Calu3 (cell line): ENCODE measurements at places on chromosomes 1 and 21. TPM values are rescaled to one million over a fixed set of nuclear protein-coding genes. Genes with fewer than 3 reads are reported as not detected.

The SPATA6 gene
- total RNA-seq = 7.1 and 15.7 TPM in 2 replicates

The NUF2 gene
- total RNA-seq = 25.3 and 33.1 TPM in 2 replicates

The TRIM67 gene
- total RNA-seq = 0.09 and 0.15 TPM in 2 replicates

The GCSAML gene
- not detected in 2 replicates for total RNA-seq

The PIGR gene
- total RNA-seq = 250 and 367 TPM in 2 replicates

The HCRTR1 gene
- not detected in 2 replicates for total RNA-seq

The HMGCS2 gene
- total RNA-seq = not detected in 2 replicates
